ENCODE measurements at places on chromosomes 7 and 10.

DNA sequence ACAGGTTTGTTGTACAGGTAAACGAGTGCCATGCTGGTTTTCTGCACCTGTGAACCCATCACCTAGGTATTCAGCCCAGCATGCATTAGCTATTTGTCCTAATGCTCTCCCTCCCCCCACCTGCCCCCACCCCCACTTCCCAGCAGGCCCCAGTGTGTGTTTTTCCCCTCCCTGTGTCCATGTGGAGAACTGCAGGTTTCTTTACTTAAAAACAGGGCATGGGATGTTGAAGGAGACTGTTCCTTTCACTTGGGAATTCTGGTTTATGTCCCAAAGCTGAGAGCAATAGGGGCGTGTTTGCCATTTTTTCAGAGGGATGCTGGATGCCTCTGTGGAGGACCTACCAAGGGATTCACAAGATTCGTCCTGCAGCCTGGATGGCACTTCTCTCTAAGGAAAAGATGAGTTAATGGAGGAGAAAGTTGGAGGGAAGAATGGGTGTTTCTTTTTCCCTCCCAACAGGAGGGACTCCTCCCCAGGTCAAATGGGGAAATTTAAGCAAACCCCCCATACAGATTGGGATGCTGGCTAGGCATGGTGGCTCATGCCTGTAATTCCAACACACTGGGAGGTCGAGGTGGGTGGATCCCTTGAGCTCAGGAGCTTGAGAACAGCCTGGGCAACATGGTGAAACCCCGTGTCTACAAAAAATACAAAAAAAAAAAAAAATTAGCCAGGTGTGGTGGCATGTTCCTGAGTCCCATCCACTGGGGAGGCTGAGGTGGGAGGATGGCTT lies 136.0 kb downstream of the GALNT17 start:
- DNase-seq, result no peak

DNA sequence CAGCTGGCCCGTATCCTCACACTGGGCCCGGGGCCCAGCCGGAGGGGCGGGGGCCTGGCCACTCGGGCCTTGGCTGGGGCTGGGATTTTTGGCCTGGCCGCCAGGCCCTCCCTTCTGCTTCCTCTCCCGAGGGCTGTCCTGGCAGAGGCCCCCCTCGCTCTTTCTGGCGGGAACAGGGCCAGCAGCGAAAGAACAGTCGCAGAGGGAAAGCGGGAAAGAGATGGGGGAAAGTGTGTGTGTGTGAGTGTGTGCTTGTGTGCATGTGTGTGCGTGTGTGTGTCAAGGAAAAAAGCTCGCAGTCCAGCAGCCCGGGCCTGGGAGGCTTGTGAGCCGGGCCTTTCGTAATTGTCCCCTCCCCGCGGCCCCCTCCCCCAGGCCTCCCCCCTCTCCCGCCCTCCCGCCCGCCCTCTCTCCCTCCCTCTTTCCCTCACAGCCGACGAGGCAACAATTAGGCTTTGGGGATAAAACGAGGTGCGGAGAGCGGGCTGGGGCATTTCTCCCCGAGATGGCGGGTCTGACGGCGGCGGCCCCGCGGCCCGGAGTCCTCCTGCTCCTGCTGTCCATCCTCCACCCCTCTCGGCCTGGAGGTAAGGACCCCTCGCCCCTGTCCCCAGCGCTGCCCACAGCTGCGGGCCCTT lies at the start of gene ELN:
Gene ELN (plus strand): TSS at position 491 of the 638 bp plus-strand sequence. CDS start 15 bp downstream, at position 506.
- DNase-seq, result no peak

DNA sequence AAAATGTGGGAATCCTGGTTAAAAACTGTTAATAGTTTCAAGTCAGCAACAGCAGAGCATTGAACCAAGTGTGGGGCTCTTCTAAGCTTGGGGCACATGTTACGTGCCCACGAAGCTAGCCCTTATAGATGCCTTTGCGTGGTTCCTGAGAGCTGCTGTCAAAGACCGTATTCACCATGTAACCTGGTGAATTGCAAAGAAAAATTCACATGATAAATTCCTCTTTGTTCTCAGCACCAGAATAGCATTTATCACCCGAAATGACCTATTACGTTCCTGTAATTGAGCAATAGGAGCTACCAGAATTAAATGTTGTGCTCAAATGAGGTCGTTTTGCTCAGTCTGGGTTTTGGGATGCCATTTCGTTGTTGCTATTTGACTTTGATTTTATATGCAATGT lies 202.6 kb upstream of the PRPS1L1 start:
- no peak for DNase-seq

GRCh38 chr7:115410972-115411686 lies 489.2 kb downstream of the MDFIC start:
- DNase-seq, result no peak

- no peak for DNase-seq
These were observed 22.0 kb upstream of the ANKRD2 start for GRCh38 chr10:97550336-97551149.

GRCh38 chr10:7008645-7009044 lies 402.2 kb downstream of the SFMBT2 start:
- no peak for DNase-seq

DNA sequence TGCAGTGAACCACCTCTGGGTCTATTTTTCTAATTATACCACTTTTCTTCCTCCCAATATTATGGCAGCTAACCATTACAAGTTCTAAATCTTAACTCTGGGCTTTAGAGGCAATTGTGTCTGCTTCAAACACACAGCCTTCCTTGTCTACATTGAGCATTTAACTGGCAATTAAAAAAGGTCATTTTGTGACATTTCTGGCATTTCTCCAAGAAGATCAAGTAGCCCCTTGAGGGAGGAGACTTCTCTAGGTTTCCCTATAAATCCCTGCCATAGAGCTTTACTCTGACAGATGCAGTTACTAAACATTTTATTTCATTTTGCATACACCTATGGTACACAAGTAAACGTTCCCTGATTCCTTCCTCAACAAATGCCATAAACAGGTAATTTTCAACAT lies 33.4 kb upstream of the FAM133B start:
- no peak for DNase-seq

- no peak for DNase-seq
These were observed 95.2 kb upstream of the FAM133B start for GRCh38 chr7:92685136-92686042.

GRCh38 chr7:94579470-94579869 lies 69.9 kb downstream of the CASD1 start:
- no peak for DNase-seq

- DNase-seq, result no peak
These were observed 8.5 kb downstream of the PWWP2B start for GRCh38 chr10:132405463-132405991.

DNA sequence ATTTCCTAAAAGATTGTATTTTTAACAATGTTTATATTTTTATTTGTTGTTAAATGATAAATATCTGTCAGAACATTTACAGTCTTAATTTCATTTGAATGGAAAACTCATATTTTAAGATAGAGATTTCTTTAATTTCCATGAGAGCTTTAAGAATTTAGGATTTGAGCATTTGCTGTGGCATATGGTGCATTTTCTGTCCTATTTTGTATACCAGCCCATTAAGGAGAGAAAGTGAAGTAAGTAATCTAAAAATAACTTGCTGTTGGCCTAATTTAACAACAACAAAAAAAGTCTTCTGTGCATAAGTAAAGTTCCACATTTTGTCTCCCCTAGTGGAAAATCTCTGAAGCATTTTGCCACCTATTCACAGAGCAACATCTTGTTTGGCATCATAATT lies 190.9 kb upstream of the PPP1R3A start:
- DNase-seq, result no peak

DNA sequence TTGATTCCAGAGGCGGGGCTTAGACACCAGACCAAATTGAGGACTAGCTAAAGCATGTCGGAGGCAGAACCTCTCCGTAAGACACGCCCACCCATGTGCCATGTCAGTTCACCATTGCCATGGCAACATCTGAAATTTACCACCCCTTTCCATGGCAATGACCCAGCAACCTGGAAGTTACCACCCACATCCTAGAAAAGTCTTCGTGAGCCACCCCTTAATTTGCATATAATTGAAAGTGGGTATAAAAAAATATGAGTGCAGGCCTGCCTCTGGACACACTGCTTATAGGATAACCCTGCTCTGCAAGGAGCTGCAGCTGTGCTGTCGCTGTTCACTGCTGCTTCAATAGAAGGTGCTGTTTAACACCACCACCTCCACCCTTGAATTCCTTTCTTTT lies 28.0 kb downstream of the TMEM270 start:
- no peak for DNase-seq
